ENCODE measurements at places on chromosomes 12 and 14.

- DNase-seq, result no peak
Observed at GRCh38 chr14:96279564-96279963, 23.6 kb downstream of the BDKRB1 start.

DNA sequence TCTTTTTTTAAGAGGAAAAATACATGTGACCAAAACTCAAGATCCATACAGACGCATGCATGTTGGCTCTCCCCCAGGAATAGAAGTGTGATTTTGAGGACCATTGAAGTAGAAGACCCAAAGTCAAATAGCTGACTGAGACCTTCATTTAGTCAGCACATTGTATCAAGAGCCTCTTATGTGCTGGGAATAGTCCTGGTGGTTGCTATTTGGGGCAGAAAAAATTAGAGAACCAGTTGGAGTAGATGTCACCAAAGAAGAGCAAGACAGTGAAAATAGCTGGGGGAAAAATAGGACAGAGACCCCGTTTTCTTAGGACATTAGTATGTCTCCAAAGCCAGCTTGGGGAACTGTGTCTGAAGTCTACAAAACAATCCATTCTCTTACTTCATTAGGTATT is 93.6 kb downstream of the PELI2 start:
- DNase-seq, result no peak

GRCh38 chr12:113818833-113819232 is 147.3 kb downstream of the RBM19 start:
- peak; percentile 38 for DNase-seq

DNA sequence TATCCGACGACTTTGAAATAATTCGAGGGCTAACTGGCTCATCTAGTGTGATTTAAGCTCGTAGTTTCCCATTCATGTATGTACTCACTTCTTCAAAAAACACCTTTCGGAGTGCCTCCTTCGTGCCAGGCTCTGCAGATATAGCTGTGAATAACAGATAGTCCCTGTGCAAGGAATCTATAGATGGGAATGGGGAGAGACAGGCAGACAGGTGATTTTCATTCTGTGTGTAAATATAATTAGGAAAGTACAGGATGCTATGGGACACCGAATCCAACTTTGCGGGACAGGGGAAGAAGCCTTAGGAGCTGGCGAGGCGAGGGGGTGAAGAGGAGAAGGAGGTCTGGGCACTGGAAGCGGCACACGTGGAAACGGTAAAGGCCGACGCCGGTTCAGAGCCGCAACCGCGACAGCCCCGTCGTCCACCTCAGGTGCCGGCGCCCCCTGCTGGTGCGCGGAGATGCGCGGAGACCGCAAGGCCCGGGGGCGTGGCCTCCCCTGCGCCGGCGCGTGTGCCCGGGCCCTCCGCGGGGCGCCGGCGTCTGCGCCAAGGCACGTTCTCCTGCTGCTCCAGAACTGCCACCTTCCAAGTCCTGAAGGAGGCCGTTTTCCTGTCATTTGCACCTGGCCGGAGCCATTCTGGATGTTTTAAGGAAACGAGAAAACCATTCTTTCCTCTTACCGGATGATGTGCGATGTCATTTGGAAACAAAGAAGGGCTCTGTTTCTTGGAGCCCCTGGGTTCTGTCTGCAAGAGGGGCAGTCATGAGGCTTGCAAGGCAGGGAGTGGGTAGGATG is 18.0 kb upstream of the CACNA1C start:
- peak; percentile 91 for DNase-seq

- no peak for DNase-seq
Observed at GRCh38 chr12:93261505-93262094, 116.1 kb upstream of the NUDT4 start.

- no peak for DNase-seq
Observed at GRCh38 chr12:106461730-106462129, 104.2 kb downstream of the POLR3B start.

DNA sequence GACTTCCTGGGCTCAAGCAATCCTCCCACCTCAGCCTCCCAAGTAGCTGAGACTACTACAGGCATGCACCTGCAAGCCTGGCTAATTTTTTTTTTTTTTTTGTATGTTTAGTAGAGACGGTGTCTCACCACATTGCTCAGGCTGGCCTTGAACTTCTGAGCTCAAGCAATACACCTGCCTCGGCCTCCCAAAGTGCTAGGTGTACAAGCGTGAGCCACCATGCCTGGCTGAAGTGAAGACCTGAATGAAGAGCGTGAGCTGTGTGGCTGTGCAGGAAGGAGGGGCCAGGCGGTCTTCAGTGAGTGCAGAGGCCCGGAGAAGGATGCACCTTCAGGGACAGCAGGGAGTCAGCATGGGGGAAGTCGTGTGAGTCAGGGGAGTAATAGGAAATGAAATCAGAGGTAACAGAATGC is 14.9 kb upstream of the NFKBIA start:
- no peak for DNase-seq

- DNase-seq, result peak; percentile 15
Observed at GRCh38 chr12:45122768-45123380, 72.0 kb upstream of the DBX2 start.

DNA sequence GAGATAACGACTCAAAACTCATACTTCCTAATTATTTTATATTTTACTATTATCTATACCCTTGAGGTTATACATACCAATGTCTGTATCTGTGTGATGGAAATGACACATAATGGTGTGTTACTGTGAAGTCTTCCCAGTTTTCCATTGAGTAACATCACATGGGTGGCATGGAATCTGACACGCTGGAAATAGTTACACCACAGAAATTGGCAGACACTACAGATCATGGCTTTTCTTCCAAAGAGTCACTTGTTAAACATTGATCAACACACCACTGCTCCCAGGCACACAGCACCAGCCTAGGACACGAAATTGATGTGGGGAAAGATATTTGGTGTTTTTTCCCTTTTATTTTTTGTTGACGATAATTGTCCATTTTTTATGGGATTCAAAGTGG is 33.0 kb upstream of the VWF start:
- no peak for DNase-seq

DNA sequence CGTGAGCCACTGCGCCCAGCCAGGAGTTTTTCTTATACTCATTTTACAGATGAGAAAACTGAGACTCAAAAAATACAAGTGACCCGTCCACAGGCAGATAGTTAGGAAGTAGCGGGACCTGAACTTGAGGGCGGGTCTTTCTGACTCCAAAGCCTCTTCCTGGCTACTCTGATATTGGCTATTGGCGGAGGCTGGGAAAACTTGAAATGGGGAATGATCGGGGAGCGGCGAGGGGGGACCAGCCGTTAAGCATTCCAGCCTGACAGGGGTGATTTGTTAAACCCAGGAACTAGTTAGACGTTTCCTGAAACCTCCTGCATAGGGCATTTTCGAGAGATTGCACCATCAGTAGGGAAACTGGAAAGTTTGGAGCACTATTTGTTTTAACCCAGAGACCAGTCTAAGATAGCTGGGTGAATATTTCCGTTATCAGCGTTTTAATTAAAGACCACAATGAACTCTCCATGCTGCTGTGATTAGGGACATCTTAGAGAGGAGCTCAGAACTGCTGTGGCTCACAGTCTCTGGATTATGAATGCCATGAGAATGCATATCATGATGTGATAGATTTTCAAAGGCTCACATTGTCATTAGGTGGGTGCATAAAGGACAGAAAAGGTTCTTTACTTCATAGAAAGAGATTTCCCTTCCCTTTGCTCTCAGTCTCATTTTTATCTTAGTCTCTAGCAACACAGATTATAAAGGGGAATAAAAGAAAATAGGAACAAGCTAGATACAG is 2.5 kb downstream of the NR1H4 start:
- no peak for DNase-seq

- no peak for DNase-seq
Observed at GRCh38 chr12:6846316-6846869, 4.7 kb downstream of the CDCA3 start.

DNA sequence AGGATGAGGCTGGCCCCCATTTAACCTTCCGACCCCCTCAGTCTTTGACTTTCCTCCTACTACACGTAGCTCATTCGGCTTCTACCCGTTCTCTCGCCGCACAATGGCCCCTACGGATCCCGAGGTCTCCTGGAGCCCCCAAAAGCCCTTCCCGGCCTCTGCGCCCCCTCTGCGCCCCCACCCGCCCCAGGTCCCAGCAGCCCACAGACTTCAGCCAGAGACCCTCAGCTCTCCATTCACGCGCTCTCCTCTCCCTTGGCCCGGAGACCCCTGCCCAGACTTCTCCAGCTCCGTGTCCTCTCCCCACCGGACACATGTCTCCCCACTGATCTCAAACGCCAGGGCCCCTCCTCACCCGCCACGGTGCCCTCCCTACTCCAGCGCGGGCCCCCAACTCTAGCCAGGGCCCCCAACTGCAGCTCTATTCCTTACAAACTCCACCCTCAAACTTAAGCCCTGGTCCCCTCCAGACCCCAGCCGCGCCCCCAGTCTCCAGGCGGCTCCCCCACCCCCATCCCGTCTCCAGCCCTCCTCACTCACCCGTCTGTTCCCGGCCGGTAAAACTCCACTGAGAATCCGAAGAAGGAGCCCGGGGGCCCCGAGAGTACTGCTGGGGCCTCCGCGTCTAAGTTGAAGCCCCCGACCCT is 502 bp downstream of the ITGA5 start:
- DNase-seq, result peak; percentile 11

- DNase-seq, result no peak
Observed at GRCh38 chr12:68646484-68646883, 35.8 kb downstream of the RAP1B start.

DNA sequence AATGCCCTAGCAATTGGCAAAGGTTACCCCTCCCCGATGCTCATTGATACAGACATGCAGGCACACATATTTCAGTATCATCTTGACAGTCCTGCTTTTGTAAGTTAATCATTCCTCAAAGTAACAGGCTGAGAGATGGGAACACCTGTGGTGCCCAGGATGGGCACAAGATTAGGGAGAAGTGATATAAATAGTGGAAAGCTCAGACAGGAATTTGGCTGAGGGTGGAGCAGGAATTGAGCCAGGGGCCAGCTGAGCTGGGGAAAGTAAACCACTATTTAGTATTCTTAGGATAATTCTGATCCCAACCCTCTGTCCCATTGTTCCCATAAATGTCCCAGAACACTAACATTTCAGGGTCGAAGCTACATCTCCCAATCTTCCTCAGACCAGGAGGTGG is 38.3 kb downstream of the DAO start:
- DNase-seq, result no peak

GRCh38 chr14:34055157-34055950 is 104.5 kb upstream of the EGLN3 start:
- DNase-seq, result no peak

GRCh38 chr14:94115631-94116030 is 5.1 kb downstream of the IFI27 start:
- DNase-seq, result no peak

DNA sequence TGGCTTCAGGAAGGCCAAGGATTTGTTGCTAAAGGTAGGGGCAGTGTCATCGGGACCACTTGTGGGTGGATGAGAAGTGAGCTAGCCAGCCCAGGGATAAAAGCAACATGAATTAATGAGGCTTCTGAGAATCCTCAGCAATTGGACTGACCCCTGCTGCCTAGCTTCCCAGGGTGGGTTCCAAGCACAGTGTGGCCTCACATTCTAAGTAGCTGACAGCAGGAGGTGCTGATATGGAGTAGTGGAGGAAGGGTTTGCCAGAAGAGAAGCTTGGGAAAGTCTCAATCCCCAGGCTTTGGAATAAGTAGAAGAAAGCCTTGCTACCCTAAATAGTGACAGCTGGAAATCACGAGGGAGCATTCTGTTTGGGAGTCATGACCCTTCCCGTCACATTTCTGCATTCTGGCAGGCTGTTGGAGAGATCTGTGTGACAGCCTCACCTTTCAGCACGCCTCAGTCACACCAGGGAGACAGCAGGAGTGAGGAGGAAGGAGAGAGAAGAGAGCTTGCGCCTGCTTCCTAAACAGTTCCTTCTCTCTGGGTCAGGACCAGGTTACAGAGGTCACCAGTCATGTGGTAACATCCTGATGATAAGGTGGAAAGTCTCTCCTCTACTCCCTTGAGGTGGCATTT is 31.2 kb downstream of the DACT1 start:
- no peak for DNase-seq

DNA sequence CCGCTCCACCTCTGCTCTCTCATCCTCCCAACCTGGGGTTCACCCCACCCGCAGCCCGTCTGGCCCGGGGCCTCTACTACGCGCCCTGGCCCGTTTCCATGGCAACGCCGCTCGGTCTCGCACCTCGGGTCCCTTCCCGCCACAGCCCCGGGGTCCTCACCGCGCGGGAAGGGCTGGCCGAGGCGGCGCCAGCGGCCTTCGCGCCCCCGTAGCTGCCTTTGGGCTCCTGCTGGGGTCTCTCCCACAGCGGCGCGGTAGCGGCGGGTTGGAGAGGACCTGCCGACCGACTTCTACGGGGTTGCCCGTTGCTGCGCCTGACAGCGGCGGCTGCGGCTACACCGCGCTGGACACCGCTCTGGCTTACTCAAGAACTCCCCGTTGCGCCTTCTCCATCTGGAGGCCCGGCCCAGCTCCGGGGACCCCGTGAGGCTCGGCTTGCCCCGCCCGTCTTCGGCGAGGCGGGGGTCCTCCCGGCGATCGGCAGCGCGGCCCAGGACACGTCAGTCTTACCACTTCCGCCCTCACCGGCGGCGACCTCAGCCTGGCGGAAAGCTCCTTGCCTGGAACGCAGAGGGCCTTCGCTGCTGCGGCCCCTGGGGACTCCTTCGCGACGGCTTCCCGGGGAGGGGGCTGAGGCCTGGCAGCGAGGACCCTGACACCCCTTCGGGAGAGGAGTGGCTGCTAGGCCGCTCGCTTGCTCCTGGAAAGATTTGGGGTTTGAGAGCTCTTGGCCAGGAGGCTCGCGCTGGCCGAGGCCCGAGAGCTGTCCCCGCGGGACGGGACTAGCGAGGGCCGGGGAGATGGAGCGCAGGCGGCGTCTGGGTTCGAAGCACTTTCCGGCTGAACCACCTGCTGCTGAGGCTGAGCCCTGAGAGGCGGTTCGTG is at the start of gene TM9SF1:
Gene TM9SF1, minus strand, starts transcription at position 256 of the 885 bp plus-strand sequence. CDS start 422 bp downstream, outside the sequence.
- DNase-seq, result peak; percentile 93

GRCh38 chr12:49126852-49127763 is 4.1 kb downstream of the TUBA1B start:
- peak; percentile 58 for DNase-seq
